ENCODE measurements at places on chromosomes 16 and 17.

DNA sequence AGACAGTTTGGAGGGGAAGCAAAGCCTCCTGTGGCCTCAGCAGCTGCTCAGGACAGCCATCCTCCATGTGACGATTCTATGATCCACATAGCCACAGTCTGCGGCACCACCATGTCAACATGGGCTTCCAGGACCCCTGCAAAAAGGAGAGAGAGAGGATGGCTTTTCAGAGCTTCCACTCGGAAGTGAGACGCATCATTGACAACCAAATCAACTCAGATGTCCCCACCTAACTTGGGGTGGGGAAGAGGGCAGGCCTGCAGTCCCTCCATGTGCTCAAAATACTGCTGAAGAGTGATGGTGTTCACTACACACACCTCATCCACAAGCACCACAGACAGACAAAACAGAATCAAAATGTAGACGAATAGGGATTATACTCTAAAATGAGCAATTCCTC is 5.9 kb upstream of the METTL16 start:
- DNase-seq, result no peak

- DNase-seq, result peak; percentile 44
These were observed 14.9 kb downstream of the GPRC5C start for GRCh38 chr17:74446551-74447500.

- DNase-seq, result no peak
These were observed 36.7 kb upstream of the NLRP1 start for GRCh38 chr17:5621026-5621425.

- no peak for DNase-seq
These were observed 193.9 kb downstream of the IRF8 start for GRCh38 chr16:86092586-86093480.

DNA sequence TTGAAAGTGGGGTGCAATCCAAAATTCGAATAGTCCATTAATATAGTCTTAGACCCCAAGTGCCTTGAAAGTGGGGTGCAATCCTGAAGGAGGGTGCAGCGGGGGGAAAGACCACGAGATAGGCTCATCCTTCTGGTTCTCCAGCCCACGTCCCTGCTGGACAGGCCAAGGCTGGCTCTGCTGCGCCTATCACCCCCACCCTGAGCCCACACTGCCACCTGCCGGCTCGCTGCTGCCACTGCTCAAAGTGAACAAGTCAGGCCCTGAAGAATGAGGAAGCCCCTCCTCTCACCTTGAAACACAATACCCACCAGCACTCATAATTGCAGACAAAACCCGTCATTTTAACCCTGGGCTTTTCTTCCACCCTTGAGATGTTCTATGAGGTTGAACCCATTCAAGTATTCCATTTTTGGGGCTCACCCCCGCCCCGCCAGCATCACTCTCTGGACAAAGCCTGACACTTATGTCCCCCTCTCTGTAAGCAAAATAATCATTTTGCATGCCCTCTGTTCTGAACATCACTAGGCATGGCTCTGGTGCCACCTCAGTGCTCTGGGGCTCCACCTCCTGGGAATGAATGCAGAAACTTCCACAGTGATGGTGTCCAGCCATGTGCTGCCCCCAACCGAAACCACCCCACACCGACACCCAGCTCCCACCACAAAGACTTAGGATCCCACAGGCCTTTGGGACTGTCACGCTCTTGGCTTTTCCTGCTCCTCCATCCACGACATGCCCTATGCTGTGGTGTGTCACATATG is 56.8 kb downstream of the BEAN1 start:
- DNase-seq, result no peak

DNA sequence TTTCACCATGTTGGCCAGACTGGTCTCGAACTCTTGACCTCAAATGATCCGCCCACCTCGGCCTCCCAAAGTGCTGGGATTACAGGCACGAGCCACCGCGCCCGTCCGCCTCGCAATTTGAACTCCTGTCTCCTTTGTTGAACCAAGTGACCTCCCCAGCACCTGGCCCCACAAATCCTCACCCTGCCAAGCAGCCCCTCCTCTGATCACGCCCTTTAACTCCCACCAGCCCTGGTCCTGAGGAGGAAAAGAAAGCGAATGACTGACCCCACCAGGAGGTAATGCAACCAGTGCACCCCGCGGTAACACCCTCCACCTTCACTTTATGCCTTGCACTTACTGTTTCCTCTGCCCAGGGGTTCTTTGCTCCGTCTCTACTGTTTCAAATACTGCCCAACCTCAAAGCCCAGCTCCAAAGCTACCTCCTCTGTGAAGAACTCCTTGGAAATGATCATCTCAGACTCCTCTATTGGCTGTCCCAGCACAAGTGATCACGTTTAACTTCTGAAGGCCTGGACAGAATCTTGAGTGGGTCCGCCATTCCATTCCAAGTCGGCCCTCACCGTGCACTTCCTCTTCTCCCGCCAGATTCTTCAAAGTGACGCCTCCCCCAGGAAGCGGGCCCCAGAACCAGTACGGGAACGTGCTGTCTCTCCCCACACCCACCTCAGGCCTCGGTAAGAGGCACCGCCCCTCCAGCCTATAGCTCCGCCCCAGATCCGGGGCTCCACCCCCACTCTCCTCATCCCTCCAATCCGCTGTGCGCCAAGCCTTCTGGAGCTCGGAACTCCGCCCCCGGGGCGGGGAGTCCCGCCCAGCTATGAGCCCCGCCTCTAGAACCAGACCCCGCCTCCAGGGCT is 4.4 kb downstream of the CD19 start:
- no peak for DNase-seq

- no peak for DNase-seq
These were observed 15.1 kb downstream of the SLC5A10 start for GRCh38 chr17:18966831-18967624.

DNA sequence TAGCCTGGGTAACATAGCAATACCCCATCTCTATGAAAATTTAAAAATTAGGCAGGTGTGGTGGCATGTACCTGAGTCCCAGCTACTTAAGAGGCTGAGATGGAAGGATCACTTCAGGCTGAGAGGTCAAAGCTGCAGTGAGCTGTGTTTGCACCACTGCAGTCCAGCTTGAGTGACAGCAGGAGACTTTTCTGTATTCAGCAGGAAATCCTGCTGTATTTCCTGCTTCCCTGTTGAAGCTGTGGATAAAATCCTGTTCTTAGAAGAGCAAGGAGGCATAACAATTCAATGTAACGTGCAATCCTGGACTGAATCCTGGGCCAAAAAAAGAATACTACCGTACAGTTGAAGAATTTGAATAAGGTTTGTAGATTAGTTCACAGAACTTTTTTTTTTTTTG is 62.2 kb downstream of the FBXL20 start:
- no peak for DNase-seq

DNA sequence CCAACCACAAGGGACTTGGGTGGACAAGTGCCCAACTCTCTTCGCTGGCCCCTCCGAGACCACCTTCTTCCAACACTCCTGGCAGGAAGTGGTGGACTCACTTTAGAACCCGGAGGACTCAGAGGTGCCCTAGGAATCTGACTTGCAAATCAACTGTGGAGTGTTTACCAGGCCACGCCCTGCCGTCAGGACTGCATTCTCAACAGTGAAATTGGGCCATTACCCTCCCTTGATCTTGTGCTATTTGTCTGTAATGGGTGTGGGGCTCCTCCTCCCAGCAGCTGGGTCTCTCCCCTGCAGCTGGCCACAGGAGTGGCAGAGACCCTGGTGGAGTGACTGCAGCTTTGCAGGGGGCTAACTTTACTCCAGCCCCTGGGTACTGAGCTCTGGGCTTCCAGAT is 212.2 kb upstream of the RPL38 start:
- DNase-seq, result no peak

GRCh38 chr17:22694362-22695227 is 1002.3 kb downstream of the KCNJ18 start:
- no peak for DNase-seq

DNA sequence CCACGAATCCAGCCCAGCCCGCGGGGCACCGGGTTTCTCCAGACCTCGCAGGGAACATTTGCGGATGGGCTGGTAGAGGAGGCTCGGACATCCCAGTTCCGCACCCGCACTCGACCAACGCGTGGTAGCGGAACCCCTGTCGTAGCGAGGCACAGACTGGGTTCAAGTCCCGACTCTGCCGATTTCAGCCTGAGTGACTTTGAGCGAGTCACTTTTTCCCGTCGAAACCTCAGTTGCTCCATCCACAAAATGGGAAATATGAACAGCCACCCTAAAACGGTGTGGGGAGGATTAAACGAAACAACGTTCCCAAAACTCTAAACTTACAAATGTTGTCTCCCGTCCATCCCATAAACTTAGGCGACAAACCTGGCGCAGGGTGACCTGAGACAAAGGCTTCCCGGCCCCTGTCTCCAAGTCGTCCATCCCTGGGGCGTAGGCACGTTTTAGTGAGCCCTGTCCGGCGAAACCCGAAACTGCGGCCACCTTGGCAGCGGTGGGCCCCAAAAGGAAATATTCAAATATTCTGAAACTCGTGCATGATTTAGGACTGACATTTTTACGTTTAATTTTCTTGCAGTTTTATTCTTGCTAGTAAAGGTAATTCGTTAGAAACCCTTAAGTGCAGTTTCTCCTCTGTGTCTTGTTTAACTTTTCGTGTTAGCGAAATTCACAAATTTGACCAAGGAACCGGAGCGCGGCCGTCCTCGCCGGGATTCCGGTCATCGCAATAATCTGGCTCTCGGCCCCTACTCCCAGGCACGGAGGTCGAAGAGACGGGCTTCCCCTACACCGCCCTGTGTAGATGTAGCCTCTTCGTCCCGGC is 1.9 kb upstream of the MLLT6 start:
- no peak for DNase-seq

DNA sequence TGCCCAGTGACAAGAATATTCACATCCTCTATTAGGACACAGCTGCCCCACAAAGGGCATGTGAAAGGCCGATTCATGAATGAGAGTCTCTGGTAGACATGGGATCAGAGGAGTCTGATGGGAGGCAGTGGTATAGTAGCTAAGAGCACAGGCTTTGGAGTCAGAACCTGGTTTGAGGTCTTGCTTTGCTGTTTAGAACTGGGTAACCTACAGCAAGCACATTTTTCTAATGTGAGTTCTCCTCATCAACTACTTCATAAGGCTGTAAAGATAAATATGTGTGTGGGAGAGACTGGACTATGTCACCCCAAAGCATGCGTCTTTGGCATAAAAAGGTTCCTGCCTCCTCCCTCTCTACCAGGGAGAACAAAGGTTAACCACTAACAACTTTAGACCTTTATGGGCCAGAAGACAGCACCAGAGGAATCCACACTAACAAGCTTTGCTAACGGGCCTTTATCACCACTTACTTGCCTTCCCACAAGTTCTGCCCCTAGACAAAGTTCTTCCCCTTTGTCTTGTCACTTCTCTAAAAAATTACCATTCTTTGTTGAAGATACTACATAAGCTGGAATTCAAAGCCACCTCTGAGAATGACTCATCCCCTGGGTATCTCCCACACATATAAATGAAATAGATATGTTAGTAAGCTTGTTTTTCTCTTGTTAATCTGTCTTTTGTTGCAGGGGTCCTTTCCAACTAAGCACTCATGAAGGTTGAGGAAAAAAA is 21.1 kb downstream of the CDR2 start:
- DNase-seq, result no peak

DNA sequence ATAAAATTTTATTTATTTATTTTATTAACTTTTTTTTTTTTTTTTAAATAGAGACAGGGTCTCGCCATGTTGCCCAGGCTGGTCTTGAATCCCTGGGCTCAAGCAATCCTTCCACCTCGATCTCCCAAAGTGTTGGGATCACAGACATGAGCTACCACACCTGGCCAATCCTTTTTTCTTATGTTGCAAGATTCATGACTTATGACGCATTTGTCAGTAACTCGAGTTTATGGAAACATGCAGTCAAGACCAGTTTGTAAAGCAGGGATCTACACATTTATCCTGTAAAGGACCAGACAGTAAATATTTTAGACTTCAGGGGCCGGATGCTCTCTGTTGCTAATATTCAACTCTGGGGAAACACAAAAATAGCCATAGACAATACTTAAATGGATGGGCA is 9.4 kb upstream of the MAP2K6 start:
- DNase-seq, result no peak

GRCh38 chr17:12736526-12736925 is 52.8 kb upstream of the ARHGAP44 start:
- no peak for DNase-seq

DNA sequence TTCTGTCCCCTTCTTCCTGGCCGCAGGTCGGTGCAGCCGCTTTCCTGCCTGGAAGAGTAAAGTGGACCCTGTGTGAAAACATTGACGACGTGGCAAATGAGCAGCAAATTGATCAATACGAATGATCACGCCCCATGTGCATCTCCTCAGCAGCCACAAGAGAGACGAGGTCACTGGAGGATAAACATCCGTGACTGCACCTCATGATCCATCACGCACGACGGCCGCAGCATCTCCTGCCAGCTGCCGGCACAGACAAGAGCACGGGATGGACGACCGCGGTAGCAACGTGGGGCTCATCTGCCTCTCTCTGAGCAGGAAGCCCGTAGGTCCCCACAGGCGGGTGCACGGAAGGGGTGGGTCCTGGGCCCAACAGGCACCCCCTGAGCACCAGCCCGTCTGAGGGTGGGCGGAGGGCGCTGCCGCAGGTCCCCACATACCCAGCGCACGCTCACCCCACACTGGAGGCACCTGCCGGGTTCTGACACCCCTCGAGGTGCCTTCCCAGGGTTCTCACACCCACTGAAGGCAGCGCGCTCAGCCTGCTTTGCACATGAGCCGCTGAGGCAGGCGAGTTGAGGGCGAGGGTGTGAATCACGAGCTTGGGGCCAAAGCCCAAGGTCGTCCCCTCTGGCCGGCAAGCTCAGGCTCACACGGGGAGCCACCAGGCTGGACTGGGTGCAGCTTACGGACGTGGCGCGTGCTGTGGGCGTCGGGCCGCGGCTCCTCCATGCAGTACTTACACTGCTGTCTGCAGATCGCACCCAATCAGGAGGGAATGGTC is 12.3 kb upstream of the CDH15 start:
- no peak for DNase-seq

DNA sequence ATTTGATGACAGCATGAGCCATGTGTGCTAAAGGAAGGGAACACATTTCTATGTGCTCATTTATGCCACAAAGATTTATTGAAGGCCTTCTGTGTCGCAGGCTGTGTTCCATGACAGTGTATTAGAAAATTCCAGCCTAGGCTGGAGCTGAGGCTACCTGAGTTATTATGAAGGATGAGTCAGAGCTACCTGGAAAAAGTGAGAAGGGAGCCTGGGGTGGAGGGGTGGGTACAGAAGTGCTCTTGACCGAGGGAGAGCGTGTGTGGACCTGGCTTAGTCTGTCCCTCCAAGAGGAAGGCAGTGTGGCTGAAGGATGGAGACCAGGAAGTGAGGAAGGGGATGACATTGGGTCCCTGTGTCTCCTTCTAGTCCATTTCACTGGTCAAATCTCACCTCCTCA is 98.3 kb downstream of the N4BP1 start:
- no peak for DNase-seq

GRCh38 chr17:56636265-56636664 is 42.8 kb downstream of the NOG start:
- DNase-seq, result no peak

GRCh38 chr17:62188713-62189112 is 123.6 kb upstream of the MED13 start:
- no peak for DNase-seq

GRCh38 chr17:40038882-40039513 is 15.2 kb downstream of the MED24 start:
- DNase-seq, result no peak
